ENCODE measurements at places on chromosomes 6 and 20.

GRCh38 chr6:56572788-56573471 lies 69.8 kb downstream of the DST start:
- no peak for DNase-seq

- no peak for DNase-seq
Measured at GRCh38 chr6:115932481-115932880, 128.2 kb downstream of the FRK start.

DNA sequence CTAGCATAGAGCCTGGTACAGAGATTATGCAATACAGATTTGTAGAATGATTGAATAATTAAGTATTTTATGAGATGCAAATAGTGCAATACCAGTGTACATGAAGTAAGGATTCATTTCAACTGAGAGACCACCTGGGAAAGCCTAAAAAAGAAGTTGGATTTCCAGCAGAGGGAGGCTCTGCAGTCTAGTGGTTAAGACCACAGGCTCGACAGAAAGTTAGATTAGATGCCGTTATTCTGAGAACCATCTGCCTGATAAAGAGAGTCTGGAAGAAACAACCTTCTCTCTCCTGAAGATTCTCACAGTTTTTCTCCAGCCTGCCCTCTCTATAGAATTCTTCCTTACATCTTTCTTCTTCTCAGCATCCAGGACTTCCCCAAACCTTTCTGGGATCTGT lies 13.6 kb upstream of the TNFRSF21 start:
- no peak for DNase-seq

DNA sequence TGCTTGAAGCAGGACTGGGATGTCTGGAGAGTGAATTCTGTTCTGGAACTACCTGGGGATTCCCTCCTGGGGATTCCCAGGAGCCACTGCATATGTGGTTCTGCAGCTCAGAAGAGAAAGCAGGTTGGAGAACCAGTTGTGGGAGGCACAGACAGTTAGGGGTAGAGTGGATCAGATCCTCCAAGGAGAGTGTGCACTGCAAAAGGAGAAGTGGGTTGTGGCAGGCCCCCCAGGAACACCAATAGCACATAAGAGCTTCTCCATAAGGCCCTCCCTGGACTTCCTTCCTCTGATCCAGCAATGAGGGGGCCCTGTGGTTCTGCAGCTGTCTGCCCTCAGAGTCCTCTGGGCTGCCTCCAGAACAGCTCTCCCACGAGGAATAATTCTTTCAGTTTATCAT lies 369.2 kb upstream of the CNR1 start:
- DNase-seq: no peak

- DNase-seq: no peak
Measured at GRCh38 chr20:1800777-1801176, 94.4 kb upstream of the SIRPA start.

- no peak for DNase-seq
Measured at GRCh38 chr6:88135578-88136114, 30.5 kb downstream of the CNR1 start.

- no peak for DNase-seq
Measured at GRCh38 chr6:82408952-82409431, 45.4 kb downstream of the TPBG start.

- DNase-seq: no peak
Measured at GRCh38 chr20:25033265-25033923, 24.5 kb downstream of the ACSS1 start.

DNA sequence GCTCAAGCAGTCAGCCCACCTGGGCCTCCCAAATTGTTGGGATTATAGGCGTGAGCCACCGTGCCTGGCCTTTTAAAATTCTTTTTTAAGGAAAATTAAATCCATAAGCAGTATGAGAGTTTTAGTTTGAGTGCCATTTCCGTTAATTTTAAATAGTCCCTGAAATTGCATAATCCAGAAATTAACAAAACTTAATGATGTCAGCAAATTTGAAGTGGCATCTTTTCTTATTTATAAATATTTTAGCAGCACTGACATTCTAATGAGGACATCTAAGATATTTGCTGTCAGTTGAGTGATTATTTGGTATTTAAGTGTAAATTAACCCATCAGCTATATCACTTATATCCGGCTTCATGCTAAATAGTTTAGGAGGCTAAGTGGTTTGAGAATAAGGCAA lies 42.9 kb upstream of the FAM184A start:
- DNase-seq: no peak

GRCh38 chr6:54681987-54682386 lies 164.6 kb upstream of the FAM83B start:
- no peak for DNase-seq

GRCh38 chr6:30136570-30137286 lies 788 bp downstream of the TRIM40 start:
- no peak for DNase-seq

- DNase-seq: no peak
Measured at GRCh38 chr6:11270030-11271027, 37.9 kb upstream of the NEDD9 start.

GRCh38 chr20:10550204-10551118 lies 115.4 kb downstream of the SLX4IP start:
- no peak for DNase-seq

GRCh38 chr6:1436334-1437306 lies 47.2 kb downstream of the FOXF2 start:
- DNase-seq: peak; percentile 37

- no peak for DNase-seq
Measured at GRCh38 chr20:8764344-8764962, 304.4 kb upstream of the PLCB4 start.

DNA sequence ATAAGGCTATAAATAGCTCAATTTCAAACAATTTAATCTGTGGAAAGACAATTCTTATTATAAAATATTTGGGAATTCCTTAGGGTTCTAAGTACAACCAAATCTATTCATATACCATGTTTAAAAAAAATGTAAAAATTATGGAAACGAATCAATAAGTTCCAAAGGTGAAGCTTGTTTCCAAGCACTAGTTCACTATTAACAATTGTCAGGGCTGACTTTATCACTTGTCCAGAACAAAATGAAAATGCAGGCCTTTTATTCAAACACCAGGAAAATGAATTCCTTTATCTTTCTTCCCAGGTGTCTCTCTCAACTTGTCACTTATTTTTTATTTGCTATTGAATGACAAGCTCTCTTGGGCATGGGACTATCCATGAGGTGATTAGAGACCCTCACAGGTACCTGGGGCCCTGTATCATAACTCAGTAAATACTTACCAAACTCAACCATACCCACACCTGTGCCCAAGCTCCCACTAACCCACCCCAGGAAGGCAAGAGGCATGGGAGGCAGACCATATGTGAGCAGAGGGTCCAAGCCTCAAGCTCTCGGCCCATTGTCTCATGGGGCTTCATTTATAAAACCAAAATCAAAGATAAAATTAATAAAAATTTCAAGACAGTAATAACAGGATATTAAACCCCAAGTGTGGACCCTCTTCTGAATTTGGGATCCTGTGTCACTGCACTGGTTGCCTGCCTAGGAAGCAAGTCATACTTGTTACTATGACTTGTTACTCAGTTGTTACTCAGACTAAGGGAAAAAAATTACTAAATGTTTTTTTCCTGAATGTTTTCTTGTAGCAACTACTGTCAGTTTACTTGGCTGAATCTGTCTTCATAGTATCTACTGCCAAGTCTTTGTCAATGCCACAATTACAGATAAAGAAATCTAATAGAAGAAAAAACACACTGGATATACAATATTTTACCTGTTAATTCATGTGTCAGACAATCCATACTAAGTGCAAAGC lies 54.7 kb downstream of the PTPRK start:
- no peak for DNase-seq

DNA sequence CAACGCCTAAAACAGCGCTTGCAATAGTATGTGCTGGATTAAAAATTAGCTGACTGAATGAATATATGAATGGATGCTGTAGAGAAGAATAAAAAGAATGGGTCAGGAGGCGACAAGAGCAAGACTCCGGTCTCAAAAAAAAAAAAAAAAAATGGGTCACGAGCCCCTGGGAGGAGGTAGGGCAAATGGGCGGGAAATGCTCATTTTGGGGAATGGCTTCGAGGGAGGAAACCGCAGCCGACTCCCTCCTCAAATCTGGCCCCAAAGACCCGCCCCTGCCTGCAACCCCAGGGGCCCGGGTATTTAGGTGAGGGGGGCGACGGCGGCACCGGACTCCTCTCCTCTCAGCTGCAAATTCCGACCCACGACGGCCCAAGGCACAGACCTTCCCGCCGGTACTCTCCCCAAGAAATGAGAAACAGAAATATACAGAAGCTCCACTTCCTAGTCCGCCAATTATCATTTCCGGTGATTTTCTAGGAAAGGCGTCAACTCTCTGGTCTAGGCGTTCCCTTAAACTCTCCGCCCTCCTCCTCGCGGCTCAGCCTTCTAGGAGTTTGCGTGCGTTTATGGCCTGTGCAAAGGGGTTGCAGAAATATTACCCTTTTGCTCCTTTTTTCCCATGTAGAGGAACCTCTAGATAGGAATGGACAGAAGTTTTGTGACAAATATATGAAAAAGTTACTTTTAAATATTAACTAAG lies at the start of gene ZNF311:
Gene ZNF311, minus strand, starts transcription at position 133 of the 703 bp plus-strand sequence. CDS start 1,361 bp downstream, outside the sequence.
- DNase-seq: no peak

DNA sequence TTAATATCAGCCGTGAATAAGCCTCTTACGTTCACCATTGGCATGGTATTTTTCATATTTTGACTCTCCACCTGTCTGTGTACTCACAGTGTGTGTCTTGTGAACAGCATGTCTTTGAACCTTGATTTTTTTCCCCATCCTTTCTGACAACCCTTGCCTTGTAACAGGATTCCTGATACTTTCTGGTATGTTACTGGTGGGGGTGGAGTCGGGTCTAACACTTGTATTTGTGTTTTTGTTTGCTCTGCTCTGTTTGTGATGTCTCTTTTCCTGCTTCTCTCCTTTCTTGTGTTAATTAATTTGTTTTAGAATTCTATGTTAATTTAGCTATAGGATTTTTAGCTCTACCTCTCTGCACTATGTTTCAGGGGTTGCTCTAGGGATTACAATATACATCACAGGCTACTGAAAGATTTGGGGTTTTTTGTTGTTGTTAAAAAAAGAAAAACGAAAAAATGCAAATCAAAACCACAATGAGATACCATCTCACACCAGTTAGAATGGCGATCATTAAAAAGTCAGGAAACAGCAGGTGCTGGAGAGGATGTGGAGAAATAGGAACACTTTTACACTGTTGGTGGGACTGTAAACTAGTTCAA lies 245.1 kb downstream of the CDH4 start:
- DNase-seq: no peak

DNA sequence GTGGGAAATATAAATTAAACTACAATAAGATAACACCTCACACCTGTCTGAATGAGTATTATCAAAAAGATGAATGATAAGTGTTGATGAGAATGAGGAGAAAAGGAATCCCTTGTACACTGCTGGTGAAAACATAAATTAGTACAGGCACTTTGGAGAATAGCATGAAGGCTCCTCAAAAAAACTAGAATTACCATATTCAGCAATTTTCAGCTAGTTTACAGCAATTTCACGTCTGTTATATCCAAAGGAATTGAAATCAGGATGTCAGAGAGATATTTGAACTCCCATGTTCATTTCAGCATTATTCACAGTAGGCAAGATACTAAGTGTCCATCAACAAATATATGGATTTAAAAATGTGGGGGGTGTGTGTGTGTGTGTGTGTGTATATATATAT lies 292.6 kb downstream of the CLVS2 start:
- no peak for DNase-seq

DNA sequence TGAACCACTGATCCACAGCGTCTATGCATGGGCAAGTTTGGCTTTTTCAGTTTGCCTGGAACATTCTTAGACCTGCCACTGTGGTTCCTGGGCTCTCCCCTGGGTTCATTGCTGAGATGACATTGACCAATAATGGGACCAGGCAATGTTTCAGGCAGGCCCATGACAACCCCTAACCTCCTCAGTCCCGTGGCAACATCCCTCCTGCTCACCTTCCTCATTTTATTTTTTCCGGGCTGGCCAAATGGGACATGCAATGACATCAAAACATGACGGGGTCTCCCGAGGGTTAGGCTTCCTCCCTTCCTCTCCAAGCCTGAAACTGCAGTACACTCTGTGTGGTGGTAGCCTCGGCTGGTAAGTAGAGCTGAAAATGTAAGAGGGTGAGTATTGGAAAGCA lies 234.0 kb upstream of the RREB1 start:
- no peak for DNase-seq

DNA sequence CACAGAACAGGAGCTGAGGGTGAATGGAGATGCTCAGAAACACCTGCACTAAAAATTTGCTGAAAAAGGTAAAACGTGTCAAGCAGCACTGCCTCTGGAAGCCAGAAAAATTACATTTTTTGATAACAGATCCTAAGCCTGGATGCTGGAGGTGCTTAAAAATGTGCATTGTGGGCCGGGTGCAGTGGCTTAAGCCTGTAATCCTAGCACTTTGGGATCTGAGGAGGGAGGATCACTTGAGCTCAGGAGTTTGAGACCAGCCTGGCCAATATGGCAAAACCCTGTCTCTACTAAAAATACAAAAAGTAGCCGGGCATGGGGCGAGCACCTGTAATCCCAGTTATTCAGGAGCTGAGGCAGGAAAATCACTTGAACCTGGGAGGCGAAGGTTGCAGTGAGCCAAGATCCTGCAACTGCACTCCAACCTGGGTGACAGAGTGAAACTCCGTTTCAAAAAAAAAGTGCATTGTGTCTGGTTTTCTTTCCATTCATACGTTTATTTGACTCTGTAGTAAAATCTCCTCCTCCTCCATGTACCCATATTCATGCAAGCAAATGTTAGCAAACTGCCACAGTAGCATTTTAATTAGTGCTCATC lies 587 bp upstream of the BTN3A1 start:
- DNase-seq: no peak

GRCh38 chr6:152776833-152777232 lies 26.2 kb downstream of the VIP start:
- DNase-seq: no peak

GRCh38 chr6:33740204-33740608 lies 6.5 kb downstream of the IP6K3 start:
- no peak for DNase-seq

GRCh38 chr20:62370807-62371587 lies 3.9 kb upstream of the LAMA5 start:
- no peak for DNase-seq

DNA sequence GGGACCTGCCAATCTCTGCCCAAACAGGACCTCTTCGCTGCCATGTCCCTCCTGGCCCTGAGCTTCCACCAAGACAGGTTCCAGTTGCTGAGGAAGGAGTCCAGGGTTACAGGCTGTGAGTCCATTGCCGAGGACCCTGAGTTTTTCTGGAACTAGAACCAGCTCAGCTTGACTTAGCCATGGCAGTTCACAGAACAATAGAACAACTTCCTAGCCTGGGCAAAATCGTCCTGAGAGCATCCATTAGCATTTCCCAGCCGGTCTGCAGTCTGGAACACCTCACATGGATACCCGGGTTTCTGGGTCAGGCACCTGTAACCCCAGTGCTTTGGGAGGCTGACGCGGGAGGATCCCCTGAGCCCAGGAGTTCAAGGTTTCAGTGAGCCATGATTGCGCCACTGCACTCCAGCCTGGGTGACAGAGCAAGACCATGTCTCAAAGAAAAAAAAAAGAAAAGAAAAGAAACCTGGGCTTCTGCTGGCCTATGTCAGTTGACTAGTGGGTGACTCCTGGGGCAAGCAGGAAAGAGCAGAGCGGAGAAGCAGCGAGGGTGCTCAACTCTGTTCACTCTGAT lies 90.3 kb downstream of the TCP11 start:
- DNase-seq: no peak

All from SHP77 treated with DMSO at 0.1 percent for 48 hours (cell line).